Stimulated activated CD8-positive, alpha-beta memory T cell treated with anti-CD3 and anti-CD28 coated beads, Interleukin-4, amount 100 ng/mL, for 1 hour (primary cell): ENCODE measurements at places on chromosomes 1 and 21.

GRCh38 chr1:176379626-176380339 is 83.2 kb upstream of the PAPPA2 start:
- no peak for DNase-seq

DNA sequence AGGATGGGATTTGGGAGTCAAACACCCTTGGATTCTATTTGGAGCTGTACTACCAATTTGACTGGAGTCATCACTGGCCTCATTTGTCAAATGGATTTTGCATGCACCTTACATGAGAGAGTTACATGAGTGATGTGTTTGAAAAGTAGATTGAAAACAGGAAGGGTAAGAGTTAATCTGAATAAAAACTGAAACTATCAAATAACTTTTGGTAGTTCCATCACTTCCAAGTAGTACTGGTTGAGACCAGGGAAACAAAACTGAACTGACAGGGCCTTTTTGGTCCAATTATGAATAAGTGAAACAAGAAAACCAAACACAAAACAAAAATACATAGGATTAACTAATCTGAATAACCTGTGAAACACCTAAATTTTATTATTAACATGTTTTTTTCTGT is 30.2 kb downstream of the NUCKS1 start:
- no peak for DNase-seq

DNA sequence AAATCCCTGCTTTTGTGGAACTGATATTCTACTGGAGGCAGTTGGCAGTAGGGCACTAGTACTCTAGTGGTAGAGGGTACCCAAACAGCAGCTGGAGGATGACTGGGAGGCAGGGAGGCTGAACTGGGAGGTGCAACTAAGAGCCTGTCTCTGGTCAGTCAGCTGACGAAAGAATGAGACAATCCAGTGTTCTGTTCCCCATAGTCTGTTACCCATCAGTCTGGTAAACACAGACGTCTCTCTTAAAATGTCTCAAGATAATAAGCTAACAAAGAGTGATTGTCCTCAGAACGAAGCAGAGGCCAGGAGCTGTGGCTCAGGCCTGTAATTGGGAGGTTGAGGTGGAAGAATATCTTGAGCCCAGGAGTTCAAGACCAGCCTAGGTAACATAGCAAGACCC is 30.4 kb downstream of the TFAP2E start:
- DNase-seq: no peak

GRCh38 chr1:101333186-101333585 is 96.4 kb downstream of the S1PR1 start:
- DNase-seq: no peak

- DNase-seq: no peak
These were observed 1.7 kb downstream of the ATP1B1 start for GRCh38 chr1:169108223-169108622.

DNA sequence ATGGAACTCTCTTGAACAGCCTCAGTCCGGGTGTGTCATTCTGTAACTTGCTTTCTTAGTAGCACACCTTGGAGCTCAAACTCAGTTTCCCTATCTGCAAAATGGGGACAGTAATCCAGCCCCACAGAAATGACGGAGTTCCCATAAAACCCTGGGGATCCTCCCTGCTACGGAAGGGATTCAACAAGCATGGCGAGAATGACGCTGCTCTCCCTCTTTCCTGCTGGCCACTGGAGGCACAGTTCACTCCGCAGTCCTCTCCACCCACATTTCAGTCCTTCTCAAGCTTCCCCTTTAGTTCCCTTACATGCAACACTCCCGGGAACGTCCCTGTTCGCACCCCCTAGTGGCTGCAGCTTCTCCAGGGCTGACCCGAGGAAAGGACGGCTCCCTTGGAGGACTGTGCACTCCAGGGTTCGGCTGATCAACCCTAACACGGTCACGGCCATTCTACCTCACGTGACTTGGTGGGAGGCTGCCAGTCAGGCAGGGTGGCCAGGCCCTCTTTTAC is 20.6 kb downstream of the RUNX3 start:
- no peak for DNase-seq

DNA sequence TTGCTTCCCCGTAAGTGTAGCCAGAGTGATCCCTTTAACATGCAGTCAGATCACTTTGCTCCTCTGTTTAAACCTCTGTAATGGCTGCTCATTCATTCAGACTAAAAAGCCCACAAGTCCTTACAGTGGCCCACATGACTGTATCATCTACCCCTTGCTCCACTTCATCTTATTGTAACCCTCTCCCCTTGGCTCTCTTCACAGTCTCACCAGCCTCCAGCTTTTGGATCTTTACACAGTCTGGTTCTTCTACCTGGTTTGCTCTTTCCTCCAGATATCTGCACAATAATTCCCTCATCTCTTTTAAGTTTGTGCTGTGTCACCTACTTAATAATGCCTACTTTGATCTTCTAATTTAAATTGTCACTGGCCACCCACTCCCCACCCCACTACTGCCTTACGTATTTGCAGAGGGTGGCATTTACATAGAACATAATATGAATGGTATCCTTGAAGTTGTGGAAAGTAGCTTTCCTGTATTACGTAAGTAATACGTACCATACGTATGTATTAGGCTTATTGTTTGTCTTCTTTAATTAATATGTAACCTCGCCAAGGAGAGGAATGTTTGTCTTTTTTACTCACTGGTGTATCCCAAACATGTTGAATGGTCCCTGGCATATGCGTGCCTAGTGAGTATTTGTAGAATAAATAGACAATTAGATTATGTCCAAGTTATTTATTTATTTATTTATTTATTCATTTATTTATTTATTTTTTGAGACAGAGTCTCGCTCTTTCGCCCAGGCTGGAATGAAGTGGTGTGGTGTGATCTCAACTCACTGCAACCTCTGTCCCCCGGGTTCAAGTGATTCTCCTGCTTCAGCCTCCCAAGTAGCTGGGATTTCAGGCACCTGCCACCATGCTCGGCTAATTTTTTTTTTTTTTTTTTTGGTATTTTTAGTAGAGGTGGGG is 48.6 kb downstream of the TSNAX start:
- no peak for DNase-seq

- DNase-seq: no peak
These were observed 35.8 kb upstream of the SOD1 start for GRCh38 chr21:31623664-31624063.

DNA sequence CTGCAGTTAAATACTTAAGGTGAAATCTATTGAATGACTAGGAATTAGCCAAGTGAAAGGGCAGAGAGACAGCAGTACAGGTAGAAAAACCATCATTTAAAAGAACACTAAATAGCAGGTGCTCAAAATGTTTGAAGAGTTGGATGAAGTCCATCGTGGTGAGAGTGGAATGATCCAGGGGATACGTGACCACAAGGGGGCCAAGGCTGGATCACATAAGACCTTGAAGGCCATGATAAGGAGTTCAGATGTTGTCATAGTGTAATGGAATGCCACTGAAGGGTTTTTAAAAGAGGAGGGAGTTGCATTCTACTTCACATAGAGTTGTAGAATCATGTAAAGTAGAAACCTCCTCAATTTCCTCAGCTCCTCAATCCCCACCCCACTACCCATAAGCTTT is 34.8 kb upstream of the HOOK1 start:
- no peak for DNase-seq

GRCh38 chr1:117260761-117261423 is 50.2 kb upstream of the VTCN1 start:
- no peak for DNase-seq

DNA sequence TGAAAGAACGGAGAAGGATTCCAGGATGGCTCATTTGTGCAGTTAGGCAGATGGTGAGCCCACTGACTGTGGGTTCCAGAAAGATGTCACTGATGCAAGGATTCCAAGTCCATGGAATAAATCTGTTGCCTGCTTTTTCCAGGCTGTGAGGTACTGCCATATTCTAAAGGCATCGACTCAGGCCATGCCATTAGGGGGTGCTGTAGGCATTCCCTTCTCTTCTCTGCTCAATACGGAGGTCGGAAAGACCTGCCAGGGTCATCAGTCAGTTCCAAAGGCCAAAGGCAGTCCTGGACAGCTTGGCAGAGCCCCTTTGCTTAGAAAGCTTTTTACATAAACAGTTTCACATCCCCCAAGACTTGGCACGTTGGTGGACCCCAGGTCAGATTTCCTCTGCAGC is 31.7 kb upstream of the TMEM125 start:
- DNase-seq: no peak
